ENCODE measurements at places on chromosomes 4 and X.

- DNase-seq = no peak
Observed at GRCh38 chrX:133859860-133860259, 125.5 kb downstream of the GPC3 start.

GRCh38 chr4:15990570-15991285, 27.8 kb upstream of the FGFBP2 start:
- DNase-seq = no peak

GRCh38 chr4:163110442-163110841, 56.2 kb downstream of the NAF1 start:
- no peak for DNase-seq

DNA sequence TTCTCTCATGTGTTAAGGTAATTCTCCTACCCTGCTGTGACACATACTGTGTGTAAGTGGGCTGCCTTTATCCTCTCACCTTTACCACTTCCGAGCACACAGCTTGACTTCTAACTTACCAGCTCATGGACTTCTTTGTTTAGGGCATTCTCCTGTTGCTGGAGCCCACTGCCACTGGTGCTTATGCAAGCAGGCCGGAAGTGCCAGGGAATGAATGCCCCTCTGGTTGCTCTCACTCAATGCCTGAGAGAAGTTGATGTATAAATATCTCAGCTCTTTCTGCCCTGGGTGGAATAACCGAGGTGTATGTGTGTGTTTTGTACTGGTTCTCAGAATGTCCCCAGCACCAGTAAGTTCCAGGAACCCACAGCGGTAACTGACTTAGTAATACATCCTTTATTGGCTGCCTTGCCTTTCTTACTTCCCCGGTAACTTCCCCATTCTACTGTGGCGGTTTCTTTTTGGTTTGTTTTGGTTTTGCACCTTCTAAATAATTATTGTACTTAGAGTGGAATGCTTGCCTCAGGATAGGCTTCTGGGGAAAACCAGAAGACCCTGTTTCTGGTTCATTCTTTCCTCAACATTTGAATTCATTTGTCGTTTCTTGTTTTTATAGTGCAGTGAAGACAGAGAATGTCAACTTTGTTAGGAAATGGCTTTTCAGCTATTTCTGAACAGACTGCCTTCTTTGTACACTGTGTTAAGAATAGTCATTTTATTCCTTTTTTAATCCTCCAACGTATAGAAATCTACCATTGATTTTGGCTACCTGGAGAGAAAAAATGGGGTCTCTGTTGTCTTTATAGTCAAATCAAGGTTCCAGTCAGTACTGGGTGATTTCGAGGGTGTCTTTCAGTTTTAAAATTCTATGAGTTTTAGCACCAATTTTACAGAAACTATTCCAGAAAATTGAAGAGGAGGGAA, 45.4 kb downstream of the CXorf58 start:
- DNase-seq = no peak

DNA sequence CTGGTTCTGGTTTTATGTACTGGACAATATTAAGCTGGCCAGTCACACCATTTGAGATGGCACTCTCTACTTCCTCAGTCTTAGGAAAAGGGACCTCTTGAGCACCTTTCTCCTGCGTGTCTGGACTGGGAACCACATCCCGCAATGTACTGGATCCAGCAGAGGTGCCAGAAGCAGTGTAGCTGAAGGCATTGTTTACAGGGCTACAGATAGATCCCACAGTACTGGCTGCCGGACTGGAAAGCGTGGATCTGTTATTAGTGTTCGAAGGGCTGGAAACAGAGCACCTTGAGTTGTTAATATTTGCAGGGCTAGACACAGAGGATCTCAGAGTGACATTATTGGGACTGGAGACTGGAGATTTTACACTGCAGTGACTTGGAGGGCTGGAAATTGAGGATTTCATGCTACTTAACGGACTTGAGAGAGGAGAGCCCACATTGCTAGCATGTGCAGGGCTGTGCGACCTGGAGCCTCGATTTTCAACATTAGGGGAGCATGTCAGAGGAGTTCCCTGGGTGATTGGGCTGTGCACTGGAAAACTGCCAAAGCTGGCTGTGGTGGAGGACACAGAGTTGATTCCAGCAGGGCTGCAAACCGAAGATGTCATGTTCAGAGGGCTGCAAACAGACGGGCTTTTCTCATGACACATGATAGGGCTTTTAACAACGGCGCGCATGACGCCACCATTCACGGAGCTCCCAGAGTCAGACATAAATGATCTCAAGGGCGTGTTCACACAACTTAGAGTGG, 6.4 kb downstream of the NR3C2 start:
- DNase-seq = no peak

- DNase-seq = no peak
Observed at GRCh38 chr4:166091912-166092510, 219.0 kb downstream of the TLL1 start.

GRCh38 chrX:113726898-113727297, 857.0 kb upstream of the HTR2C start:
- no peak for DNase-seq

- DNase-seq = no peak
Observed at GRCh38 chr4:138555584-138555983, 313.4 kb upstream of the SLC7A11 start.

DNA sequence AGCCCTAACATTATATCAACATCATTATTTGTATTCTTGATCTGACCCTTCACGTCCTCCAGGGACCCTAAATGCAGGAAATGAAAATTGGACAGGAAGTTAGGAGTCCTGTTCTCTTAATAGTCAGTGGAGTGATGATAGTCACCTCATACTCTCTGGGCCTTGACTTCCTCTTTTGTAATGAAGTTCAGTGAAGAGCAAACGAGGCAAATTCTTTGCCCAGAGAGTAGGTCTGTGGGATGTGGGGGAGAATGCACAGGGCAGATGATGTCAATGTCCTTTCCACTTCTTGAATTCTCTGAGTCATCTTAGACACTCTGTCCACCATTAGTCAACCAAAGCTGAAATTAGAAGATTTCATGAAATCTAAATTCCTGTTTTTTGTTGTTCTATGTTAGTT, 17.1 kb upstream of the GPRIN3 start:
- no peak for DNase-seq

GRCh38 chrX:24423960-24424359, 41.1 kb upstream of the PDK3 start:
- DNase-seq = no peak

DNA sequence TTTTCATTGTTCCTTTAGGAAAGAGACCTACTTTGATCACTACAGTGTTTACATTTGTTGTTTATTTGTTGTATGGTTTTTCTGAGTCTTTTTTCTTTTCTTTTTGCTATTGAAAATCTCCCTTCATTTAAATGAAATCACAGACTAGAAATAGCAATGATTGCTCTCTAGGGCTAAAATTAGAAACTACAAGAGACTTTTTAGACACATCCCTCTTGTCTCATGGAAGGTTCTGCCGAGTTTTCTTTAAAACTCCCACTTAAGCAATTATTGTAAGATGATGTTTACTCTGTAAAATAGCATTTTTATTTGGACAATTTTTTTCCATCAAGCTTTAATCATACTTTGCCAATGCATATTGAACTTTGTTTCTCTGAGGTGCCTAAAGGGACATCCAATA, 136.6 kb downstream of the PALLD start:
- no peak for DNase-seq

DNA sequence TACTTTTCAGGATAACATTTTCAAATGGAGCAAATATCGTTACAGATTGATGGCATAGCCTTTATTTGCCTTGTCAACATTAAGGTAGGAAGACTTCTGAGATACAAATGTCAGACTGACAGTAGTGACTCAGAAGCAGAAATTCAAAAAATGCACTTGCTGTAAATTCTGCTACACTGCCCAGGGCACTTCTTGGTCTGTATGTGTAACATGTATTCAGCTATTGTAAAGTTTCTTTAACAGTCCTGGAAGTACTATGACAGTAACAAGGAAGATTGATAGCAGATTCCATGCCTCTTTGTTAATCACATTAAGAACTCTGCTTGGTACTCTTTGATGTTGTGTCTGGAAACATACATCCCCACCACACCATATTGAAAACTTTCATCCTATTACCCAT, 69.6 kb upstream of the PCDH18 start:
- DNase-seq = no peak

- DNase-seq = no peak
Observed at GRCh38 chr4:103156106-103156505, 42.0 kb downstream of the CENPE start.

DNA sequence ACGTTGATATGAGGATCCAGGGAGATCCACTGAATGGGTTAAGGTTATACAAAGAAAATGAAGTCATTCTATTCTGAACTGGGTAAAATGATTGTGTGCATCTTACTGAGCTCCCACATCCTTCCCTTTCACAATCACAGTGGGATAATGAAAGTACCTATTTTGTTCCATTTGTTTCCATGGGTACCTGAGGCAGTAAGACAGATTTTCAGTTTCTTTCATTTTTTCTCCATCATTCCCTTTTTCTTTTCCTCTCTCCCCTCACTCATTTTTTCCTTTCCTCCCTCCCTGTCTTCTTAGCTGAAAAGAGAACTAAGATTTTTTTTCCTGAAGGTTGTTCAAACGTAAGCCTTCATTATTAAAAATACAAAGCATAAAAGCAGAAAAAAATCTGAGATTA, 4.6 kb downstream of the GRIA2 start:
- DNase-seq = no peak

DNA sequence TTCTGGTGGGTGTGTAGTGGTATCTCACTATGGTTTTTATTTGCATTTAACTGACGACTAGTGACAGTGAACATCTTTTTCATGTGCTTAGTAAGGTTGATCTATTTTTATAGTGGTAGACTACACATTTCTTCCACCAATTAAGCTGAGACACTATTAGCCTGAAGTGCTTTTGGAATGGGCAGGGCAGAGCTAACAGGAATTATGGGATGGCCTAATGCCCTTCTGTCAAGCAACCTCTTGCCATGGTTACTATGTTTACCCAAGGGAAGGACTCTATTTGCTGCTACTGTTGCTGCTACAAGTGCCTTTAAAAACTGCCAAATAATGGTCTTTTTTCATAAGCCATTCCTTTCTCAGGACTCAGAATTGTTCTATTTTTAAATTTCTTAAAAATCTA, 676.7 kb upstream of the ACTRT1 start:
- DNase-seq = no peak

DNA sequence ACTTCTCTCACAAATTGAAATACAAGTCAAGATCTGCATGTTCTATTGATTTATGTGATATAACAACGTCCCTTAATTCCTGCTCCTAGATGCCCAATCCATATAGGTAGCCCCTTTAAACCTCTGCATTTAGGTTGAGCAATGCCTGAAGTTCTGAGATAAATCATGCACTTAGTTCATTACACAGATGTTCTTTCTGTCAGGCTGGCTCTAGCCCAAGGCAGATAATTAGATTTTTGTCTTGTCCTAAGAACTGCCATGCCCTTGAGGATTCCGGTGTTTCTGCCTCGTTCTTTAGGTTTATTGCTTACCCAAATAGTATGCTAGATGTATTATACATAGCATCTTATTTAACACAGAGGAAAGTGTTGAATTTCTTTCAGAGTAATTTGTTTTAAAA, 143.1 kb downstream of the TRAM1L1 start:
- DNase-seq = no peak

DNA sequence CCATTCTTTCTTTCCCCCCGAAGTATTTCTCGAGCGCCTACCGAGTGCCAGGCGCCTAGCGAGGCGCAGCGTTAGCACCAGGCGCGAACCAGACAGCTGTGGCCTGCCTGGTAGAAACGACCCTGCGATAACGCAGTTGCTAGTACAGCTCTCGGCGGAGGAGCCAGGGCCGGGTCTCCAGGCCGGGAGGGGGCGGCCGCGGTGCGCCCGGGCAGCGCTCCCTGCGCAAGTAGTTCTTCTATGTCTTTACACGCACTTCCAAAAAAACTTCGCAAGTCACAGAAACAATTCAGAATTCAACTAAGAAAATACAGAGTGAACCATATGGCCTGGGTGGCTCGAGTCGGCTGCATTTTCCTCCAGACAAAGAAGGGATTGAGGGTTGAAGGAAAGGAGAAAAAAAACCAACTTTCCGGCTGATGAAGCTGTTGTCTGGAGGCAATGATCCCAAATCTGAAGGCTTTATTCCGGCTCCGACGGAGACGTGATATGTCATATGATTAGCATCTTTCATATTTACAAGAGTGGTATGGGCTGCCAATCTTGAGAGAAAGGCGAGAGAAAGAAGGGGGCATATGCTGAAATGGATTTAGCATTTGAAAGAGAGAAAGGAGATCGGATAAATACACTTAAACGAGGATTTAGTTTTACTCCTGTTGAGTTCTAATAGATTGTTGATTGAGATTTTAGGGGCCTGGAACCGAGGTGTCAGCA, 7.2 kb upstream of the NEUROG2 start:
- no peak for DNase-seq

DNA sequence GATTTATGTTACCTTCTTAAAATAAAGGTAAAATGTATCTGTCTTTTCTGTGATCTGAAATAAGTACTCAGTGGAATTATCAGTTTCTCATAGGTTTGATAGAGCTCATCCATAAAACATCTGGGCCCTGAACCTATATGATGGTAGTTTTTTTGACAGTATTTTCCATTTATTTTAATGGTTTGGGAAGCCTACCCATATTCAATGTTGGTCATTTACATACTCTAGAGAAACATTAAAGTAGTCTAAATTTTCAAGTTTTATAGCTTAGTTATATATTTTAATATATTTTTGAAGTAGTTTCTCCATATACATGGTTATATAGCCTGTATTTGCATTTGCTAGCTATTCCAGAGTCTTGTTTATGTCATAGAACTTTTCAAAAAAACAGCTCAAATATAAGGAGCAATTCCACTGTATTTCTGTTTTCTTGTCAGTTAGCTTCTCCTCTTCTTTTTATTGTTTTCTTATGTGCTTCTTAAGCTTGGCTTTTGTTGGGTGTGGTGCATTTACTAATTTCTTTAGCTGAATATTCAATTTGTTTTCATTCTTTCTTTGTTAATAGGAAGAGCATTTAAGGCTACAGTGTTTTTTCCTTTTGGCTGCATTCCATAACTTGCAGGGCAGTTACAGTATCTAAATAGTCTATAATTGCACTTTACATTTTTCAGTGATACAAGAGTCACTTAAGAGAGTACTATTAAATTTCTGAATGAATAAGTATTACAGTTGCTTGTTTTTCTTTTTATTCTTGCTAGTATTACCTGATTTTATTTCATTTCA, 181.4 kb downstream of the DKK2 start:
- DNase-seq = no peak

GRCh38 chr4:120452536-120452935, 385.9 kb upstream of the MAD2L1 start:
- DNase-seq = no peak

DNA sequence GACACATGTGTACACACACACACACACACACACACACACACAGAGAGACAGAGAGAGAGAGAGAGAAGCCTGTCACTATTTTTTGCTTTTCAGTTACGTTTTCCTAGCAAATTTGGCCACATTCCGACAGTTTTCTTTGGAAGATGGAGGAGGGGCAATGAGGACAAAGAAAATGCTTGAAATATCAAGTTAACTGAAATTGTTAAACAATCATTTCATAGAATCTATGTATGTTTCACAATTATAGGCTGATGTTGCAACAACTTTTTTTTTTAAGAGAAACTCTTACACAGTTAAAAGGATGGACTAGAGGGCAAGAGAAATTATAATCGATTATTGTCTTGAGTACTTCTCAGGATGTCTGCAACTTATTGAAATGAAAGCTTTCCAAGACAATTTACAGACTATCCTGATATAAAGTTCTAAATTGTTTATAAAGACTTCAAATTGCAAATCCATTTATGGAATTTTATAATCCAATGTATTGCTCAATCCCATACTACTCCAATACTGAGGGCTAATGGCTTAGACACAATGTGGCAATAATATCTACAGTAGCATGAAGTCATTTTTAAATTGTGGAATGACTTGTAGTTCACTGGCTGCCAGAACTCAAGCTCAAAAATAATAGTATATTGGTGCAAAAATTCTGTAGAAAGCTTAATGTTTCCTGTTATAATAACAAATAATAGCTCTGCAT, 647.0 kb upstream of the PCDH7 start:
- DNase-seq = no peak

- no peak for DNase-seq
Observed at GRCh38 chrX:136999024-136999423, 34.8 kb downstream of the GPR101 start.

Measured in ascending aorta (tissue), 2 donors.